ENCODE measurements at places on chromosomes 5 and 9. TPM values are rescaled to one million over a fixed set of nuclear protein-coding genes. Genes with fewer than 3 reads are reported as not detected.

The CDO1 gene
- total RNA-seq: 0.22 TPM

The FLT4 gene
- 3.3 TPM for total RNA-seq

The GGTA1 gene
- not detected for total RNA-seq

The CLIC3 gene
- not detected for total RNA-seq

- DNase-seq: no peak
Observed at GRCh38 chr9:92756792-92757191, 7.8 kb downstream of the BICD2 start.

DNA sequence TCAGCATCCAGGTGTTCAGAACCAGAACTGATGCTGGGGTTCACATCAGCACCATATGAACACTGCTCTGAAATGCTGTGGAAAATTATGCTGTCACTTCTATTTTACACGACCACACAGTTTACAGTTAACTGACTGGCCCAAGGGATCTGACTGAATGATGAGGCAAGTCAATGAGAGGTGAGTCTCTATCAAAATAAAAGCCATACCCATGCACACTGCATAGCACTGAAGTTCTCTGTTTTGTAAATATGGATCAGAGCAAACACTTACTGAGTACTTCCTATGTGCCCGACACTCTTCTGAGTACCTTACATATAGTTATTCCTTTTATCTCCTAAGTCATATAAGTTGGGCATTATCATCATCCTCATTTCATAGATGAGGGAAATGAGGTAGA is 122.8 kb downstream of the TARS1 start:
- DNase-seq: no peak

- DNase-seq: peak; percentile 32
Observed at GRCh38 chr9:36980148-36980974, 53.7 kb downstream of the PAX5 start.

GRCh38 chr5:135392256-135392655 is 6.8 kb downstream of the MACROH2A1 start:
- DNase-seq: no peak

- DNase-seq: no peak
Observed at GRCh38 chr9:37157726-37158377, 37.5 kb downstream of the ZCCHC7 start.

DNA sequence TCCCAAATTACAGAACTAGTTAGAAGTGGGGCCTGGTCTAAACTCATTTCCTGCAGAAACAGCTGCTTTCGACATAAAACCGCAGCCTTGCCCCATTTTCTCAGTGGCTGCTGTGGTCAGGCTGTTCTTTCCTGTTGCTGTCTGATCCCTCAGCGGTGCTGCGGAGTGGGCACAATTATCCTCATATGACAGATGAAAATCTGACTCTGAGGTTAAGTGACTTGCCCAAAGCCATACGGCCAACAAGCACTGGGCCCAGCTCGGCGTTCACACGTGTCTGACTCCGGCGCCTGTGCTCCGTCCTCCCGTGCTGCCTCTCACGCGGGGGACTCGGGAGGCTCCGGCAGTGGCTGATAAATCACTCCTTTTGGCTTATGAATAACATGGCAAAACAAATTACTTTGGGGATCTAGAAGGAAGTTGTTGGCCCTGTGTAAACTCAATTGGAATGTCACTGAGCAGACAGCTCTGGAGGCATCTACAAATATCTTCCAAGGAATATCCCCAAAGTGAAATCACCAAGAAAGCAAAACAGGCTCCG is 142.6 kb upstream of the LMX1B start:
- peak; percentile 94 for DNase-seq

DNA sequence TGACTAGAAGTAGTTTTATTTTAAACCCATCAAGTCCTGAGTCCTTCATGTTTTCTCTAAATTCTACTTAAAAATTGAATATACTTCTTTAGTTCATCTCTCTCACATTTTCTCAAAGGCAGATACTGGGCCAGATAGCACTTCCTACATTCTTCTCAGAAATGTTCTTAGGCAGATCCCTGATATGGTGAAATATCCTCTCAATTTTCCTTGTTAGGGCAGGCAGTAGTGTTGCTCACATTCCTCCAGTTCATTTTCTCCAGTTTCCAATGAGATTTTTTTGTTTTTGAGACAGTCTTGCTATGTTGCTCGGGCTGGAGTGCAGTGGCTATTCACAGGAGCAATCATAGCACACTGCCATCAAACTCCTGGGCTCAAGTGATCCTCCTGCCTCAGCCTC is 5.7 kb downstream of the GCNT1 start:
- no peak for DNase-seq

DNA sequence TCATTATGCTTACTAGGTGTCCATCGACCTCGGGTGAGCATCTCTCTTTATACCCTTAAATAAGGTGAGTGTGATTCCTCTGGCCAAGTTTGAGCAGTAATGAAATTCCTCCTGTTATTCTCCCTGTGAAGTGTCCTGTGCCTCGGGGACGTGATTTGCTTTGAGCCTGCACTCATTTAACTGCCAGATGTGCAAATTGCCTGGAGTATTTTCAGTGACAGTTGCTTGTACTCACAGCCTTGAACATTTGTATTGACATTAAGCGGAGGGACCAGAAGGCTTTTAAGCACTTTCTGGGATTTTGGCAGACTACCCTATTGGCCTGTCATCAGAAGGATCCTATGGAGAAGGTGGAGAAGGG is 126.9 kb downstream of the DOCK2 start:
- no peak for DNase-seq

DNA sequence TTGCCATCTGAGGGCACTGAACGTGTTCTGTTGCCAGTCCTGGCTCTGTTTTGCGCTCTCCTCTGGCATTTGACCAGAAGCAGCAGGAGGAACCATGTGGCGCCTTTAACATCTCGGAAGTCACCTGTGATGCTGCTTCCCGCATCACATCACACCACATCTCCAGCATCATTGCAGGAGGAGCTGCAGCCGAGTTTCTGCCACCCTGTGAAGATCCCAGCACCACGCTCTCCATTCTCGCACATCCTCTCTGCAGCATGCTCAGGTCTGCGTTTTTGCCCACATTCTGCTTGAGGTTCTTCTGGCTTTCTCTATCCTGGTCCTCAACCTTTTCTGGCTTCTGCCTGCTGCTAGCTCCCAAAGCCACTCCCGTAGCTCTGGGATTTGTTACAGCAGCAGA is 11.0 kb upstream of the IRX4 start:
- no peak for DNase-seq

GRCh38 chr9:124858330-124859046 is 3.3 kb downstream of the RPL35 start:
- no peak for DNase-seq

GRCh38 chr9:109721001-109721400 is 59.0 kb upstream of the PALM2AKAP2 start:
- DNase-seq: no peak

DNA sequence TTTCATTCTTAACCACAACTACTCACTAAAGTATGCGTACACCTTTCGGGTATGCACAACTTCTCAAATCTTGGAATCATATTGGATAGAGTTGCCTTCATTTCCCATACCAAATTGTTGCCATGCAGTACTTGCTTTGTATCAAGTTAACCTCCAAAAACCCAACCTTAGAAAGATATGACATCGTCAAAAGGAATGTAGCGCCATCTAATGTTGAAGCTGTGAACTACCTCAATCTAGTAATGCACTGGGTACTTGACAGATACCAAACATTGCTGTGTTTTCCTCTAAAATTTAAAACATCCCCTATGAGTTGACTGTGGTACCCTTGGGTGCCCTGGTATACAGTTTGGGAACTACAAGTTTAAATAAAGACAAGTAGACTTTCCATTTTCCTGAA is 318.4 kb downstream of the ARL15 start:
- peak; percentile 6 for DNase-seq

- no peak for DNase-seq
Observed at GRCh38 chr5:22683050-22683449, 170.1 kb downstream of the CDH12 start.

GRCh38 chr5:128615578-128615977 is 77.5 kb upstream of the FBN2 start:
- DNase-seq: no peak

DNA sequence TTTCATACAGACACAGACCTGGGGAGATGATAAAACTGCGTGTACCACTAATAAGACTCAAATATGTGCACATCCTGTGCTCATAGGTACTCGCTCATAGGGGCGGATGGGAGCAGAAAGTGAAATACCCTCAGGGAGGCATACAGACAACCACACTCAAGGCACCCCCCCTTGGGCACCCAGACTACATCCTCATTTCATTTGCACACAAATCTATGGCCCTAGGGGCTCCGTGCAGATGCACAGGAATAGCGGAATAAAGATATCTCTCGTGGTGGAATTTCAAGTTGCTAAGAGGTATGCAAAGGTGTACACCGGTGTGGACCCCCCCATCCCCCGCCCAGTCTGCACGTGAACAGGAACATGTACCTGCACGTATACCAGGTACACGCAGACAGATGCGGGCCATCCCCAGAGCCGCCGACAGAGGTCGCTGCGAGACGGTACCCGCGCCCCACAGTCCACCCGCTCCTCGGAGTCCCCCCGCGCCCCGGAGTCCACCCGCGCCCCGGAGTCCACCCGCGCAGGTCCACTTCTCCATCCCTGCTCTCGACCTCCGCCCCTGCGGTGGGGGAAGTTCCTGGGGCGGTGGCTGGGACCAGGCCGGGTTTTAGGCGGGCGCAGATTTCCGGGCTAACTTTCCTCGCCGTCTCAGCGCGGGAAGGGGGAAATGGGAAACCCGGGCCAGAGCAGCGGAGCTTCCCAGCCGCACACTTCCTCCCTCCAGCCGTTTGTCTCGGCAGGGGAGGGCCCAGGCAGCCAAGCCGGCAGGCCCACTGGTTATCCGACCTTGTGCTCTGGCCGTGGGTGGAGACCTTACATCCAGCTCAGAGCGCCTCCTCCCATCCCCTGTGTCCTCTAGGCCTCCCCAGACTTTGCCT is 1.0 kb upstream of the IL12B start:
- DNase-seq: peak; percentile 82

DNA sequence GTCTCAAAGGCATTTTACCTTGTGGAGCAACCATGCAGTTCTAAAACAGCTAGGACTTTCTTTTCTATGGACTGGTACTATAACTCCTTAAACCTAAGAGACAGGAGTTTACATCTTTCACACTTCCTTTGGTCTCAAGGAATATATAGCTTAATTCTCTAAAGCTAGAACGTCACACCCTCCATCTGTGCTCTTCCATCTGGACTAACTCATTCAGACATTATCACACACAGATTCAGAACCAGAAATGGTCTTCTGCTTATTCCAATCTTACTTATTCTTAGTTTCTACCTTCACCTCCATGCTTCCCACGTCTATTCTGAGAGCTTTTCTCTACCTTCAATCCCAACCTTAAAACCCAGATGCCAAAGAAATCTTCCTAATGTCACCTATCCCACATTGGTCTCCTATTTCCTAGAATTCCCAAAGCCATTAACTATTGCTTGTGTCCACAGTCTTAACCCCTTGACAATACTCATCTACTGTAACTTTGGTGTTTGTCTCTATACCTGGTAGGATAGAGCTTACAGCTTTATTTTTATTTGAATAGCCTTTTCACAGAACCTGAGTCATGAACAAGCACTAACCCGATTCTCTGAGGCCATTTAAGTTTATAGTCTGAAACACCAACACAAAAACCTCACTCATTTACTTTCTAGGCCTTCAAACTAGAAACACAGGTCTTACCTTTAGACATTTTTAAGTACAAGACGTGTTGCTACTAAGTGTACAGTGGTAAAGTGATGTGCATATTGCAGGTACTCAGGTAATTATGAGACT is 22.8 kb downstream of the CSNK1A1 start:
- DNase-seq: no peak

GRCh38 chr9:72428329-72428728 is 63.3 kb upstream of the ZFAND5 start:
- DNase-seq: no peak

DNA sequence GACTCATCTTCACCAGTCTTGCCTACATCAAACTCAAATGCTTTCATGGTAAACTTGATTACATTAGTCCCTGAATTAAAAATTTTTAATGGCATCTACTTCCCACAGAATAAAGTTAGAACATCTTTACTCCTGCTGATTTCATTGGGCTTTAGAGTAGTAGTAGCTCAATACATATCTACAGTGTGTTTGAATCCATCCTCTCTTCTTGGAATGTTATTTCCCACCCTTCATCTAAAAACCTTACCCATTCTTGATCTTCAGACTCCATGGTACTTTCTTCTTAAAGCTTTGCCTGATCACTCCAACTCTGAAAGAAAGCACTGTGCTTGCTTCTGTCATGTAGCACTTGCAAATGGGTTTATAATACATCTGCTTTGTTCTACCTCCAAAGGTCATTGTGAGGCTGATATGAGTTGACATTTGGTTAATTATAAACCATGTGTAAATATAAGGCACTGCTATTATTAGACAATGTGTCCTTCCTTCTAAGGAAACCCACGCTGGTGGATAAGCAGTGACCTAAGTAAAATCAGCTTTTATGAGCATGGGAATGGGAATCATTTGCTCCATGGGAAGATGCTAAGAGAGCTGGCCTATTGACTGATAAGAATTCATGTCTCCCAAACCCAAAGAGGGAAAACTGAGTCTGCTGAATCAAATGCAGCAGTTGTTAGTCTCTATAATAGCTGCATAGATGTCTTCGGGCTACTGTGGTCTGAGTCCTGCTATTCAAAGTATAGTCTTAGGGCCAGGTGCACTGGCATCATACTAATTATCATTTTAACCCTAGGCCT is 7.5 kb upstream of the PRLR start:
- DNase-seq: no peak

- no peak for DNase-seq
Observed at GRCh38 chr9:133168432-133168831, 4.7 kb upstream of the GBGT1 start.

- DNase-seq: no peak
Observed at GRCh38 chr5:100762108-100762507, 141.0 kb downstream of the ST8SIA4 start.

Measured in activated CD8-positive, alpha-beta T cell treated with anti-CD3 and anti-CD28 coated beads for 36 hours (primary cell).